Heart right ventricle (tissue), 16 donors: ENCODE measurements at places on chromosomes 7 and 10. TPM values are rescaled to one million over a fixed set of nuclear protein-coding genes. Genes with fewer than 3 reads are reported as not detected.

The MAGI2 gene
- 4.3 TPM for total RNA-seq

The WDFY4 gene
- total RNA-seq, result 0.85 TPM

The CLDN3 gene
- not detected for total RNA-seq

The LRRC18 gene
- total RNA-seq, result not detected

The C1QL3 gene
- not detected for total RNA-seq

The TMEM184A gene
- total RNA-seq, result 0.18 TPM

The FAM131B gene
- total RNA-seq, result 1.2 TPM

- DNase-seq, result no peak
Measured at GRCh38 chr10:129397198-129397974, 69.7 kb upstream of the MGMT start.

GRCh38 chr7:156305351-156305750, 335.2 kb upstream of the RNF32 start:
- no peak for DNase-seq

DNA sequence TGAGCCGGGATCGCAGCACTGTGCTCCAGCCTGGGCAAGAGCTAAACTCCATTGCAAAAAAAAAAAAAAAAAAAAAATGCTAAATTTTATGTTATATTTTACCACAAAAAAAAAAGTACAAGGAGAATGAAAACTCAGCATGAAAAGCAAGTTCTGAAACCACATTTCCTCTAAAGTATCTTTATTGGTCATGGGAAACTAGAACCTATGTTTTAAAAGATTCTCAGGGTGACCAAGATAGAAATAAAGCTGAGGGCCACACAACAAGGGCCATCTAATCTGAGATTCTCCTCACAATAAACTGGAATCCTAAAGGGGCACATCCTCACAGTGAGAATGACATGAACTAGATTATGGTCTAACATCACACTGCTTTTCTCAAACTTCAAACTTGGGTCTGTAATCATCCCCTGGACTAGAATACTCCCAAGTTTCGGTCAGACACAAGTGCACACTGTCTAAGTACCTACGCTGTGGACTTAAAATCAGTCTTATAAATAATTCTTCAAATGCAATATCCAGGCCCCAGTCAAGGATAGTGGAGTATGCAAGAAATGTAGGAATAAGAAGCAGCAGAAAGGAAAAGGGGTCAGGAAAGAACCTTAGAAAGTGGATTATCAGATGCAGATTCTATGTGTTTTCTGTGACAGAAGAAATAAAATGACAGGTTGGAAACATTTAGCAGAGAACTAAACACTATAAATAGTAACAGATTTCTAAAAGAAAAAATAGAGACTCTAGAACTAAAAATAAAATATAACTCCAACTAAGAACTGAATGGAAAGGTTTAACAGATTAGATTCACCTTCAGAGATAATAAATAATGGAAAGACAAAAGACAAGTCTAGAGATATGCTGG, 49.9 kb downstream of the COA1 start:
- DNase-seq, result no peak

DNA sequence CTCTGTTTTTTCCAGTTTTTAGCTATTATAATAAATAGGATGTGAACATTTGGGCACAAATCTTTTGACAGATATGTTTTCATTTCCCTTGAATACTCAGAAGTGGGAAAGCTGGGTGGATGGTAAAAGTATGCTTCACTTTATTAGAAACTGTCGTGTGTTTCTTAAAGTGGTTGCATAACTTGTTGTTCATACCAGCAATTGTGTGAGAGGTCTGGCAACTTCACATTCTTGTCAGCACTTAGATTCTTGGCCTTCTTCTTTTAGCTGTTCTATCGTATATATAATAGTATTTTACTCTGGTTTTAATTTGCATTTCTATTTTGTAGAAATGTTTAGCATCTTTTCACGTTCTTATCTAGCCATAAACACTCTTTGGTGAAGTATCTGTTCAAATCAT, 894.4 kb downstream of the KCNMA1 start:
- DNase-seq, result no peak

DNA sequence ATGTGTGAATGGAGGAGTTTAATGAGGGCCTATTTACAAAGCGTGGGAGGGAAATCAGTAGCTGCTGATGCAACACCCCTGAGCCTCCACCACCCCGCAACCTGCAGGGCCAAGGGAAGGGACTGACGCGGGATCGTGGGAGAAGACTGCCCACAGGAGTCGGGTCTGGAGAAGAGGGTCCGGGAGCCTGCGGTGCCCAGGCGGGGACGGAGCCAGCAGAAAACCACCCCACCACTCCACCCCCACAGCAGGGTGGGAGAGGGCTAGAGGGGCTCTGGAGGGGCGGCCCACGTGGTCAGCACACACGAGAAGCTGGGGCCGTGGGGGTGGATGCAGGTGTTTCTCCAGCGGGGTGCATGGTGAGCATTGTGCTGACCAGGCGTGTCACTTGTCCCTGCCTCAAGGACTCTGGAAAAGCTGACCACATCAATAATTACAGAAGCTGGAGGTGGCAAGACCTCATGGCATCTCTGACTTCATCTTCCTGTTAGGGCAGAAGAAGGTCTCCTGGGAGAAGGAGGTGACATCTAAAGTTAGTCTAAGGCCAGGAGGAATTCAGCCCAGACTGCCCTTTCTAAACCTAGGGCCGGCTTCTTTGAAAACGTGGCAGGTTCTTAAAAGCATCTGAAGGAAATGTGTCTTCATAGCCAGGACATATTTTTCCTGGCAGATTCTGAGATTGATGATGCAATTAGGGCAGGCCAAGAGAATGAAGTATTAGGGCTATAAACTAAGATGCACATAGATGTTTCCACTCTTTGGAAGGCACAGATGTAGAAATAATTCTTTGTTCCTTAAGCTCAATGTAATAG, 150.9 kb downstream of the RGS10 start:
- DNase-seq, result no peak

GRCh38 chr10:76122056-76122455, 690.6 kb downstream of the LRMDA start:
- DNase-seq, result no peak

DNA sequence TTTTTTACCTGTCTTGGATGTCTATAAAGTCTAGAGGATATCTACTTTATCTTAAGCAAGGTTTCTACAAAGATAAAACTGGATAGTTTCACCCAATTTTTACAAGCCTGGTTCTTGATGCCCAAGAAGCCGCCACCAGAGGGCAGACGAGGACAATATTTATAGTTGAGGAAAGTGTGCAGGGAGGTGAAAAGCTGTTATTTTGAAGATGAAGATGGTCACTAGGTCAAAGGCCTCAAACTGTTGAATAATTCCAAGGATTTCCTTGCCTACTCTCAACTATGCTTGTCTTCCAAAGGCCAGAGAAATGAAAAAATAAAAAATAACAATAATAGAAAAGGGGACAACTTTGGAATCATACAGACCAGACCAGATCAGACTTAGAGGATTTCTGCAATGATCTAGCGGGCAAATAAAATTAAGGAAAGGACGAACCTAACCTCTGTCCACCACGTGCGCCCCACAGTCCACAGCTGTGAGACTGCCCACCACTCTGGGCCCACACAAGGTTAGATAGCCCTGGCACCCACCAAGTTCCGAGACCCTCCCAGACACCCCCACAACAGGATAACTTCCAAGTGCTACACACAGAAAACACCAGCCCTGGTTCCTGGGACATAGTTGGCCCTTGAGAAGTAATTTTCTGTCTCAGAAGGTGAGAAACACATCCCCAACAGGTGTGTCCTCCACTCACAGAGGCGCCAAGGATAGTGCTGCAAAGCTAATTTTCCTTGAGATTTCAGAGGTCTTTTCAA, 2.8 kb downstream of the PKD1L1 start:
- peak; percentile 78 for DNase-seq

GRCh38 chr7:40330408-40330807, 195.6 kb downstream of the SUGCT start:
- no peak for DNase-seq

DNA sequence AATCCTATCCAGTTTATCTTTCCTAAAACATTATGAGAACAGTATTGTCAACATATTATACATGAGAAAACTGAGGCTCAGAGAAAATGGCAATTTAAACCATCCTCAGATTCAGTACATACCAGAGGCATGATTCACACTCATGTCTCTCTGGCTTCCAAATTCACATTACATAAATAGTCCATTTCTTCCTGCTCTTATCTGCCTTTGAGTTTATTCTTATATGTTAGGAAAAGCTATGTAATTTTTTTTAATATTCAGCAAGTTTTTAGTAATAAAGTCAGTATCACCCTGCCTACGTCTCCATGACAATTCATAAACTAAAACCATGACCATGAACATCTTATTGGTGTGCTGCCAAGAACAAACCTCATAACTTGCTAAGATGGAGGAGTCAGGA, 1260.2 kb upstream of the SORCS1 start:
- DNase-seq, result no peak

DNA sequence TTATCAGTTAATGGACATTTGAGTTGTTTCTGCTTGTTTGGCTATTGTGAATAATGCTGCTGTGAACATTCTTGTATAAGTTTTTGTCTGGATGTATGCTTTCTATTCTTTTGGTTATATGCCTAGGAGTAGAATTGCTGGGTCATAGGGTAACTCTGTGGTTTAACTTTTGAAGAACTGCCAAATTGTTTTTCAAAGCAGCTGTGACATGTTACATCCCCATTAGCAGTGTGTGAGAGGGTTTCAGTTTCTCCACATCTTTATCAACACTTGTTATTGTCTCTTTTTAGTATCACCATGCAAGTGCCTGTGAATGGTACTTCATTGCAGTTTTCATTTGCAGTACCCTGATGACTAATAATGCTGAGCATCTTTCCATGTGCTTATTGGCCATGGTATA, 2.1 kb upstream of the NDUFB8 start:
- no peak for DNase-seq

DNA sequence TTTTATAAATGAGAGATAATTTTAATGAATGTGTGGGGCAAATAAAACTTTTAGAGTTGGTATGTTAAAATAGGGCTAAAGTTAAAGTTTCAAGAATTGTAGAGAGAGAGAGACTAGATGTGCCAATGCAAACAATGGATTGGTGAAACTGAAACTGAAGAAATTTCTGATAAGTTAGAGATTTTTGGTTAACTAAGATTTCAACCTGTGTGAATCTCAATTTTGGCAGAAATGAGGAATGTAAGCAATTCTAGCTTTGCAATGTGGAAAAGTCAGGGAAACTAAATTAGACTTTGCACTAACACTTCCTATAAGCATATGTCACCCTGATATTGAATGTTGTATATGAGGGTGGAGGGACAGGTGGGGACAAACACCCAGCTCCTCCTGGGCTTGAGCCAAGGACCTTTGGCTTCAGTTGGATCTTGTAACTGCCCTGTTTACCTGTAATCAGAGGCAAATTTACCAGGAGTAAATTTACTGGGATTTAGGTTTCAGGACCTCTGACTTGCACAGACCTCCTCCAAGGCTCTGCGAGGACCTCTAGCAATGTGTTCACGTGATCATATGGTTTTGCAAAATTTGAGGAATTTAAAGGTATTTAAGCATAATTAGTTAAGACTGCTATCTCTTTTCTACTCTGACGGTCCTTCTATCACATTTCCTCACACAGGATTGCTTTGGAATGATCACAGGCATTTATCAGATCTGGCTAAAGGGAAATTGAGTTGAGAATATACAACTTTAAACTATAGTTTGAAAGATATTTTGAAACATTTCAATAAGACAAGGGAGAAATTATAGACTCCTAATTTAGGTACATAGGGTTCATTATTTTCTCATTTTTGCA, 33.1 kb upstream of the RPA3 start:
- no peak for DNase-seq

GRCh38 chr7:22190736-22191135, 166.2 kb downstream of the RAPGEF5 start:
- DNase-seq, result no peak

GRCh38 chr10:3832022-3832786, 47.2 kb upstream of the KLF6 start:
- DNase-seq, result no peak

DNA sequence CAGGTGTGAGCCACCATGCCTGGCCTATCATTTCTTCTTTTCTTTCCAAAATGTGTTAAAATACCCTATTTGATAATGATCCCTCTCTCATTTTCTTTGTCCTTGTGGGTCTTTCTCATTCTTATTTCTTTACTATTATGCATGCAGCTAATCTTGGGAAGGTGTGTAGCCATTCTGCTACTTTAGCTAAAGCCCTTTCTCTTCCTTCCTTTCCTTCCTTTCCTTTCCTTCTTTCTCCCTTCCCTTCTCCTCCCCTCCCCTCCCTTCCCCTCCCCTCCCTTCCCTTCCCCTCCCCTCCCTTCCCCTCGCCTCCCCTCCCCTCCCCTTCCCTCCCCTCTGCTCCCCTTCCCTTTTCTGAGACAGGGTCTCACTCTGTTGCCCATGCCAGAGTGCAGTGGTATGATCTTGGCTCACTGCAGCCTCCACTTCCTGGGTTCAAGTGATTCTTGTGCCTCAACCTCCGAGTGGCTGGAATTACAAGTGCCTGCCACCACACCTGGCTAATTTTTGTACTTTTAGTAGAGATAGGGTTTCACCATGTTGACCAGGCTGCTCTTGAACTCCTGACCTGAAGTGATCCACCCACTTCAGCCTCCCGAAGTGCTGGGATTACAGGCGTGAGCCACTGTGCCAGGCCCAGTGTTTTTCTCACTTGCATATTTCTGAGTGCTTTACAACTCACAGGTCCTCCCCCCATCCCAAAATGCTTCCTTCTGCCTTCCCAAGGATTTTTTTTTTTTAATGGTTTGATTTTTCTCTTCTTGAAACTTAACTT, 42.3 kb downstream of the HIP1 start:
- DNase-seq, result no peak

- DNase-seq, result no peak
Measured at GRCh38 chr7:86645676-86646276, 2.1 kb downstream of the GRM3 start.

GRCh38 chr10:77162697-77163096, 474.9 kb downstream of the KCNMA1 start:
- DNase-seq, result no peak

DNA sequence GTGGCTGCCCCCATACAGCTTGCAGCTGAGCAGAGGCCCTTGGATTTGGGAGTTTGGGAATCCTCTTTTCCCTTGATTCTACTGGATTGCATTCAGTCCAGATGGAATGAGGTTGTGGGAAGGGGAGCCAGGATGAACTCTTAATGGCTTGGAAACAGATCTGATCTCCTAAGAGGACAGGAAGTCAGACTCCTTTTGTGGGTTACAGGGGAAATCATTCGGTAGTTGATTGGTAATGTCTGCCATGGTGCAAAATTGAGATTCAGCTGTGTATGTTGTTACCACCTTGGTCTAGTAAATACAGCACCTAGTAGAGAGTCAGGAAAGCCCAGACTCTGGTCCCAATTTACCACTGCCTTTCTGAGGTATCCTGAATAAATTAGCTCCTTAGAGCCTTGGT, 144.2 kb upstream of the TNRC18 start:
- DNase-seq, result no peak

GRCh38 chr10:87775766-87776165, 42.3 kb downstream of the ATAD1 start:
- DNase-seq, result no peak
